HL-60 (cell line): ENCODE measurements at places on chromosomes 1 and 21.
A peak's percentile ranks its signal among the peaks of the same experiment; 100 is the strongest.

GRCh38 chr1:27650539-27651175, 15.7 kb upstream of the FGR start:
- peak; percentile 52 for DNase-seq

GRCh38 chr1:215489771-215490565, 77.1 kb upstream of the KCTD3 start:
- DNase-seq, result no peak

GRCh38 chr1:48469616-48470480, 2.2 kb downstream of the SPATA6 start:
- DNase-seq, result peak; percentile 76

- DNase-seq, result no peak
These were observed 363.6 kb downstream of the PBX1 start for GRCh38 chr1:164922585-164922984.

GRCh38 chr21:43829161-43829560, 35.9 kb upstream of the AGPAT3 start:
- DNase-seq, result no peak
